Panc1 (cell line): ENCODE measurements at places on chromosomes 12 and 14. TPM values are rescaled to one million over a fixed set of nuclear protein-coding genes. Genes with fewer than 3 reads are reported as not detected.

EPS8 gene
- 32.0 TPM for total RNA-seq

FAM186B gene
- total RNA-seq = 0.13 TPM

APOLD1 gene
- total RNA-seq = 4.1 TPM

NTF3 gene
- total RNA-seq = not detected

ELK3 gene
- total RNA-seq = 25.1 TPM

C14orf132 gene
- 23.0 TPM for total RNA-seq

DACT1 gene
- 0.15 TPM for total RNA-seq

STAC3 gene
- total RNA-seq = 0.87 TPM

HOXC9 gene
- 37.2 TPM for total RNA-seq

CDKL1 gene
- 5.8 TPM for total RNA-seq

DDX23 gene
- 130 TPM for total RNA-seq

RD3L gene
- not detected for total RNA-seq

ANKRD13A gene
- 34.4 TPM for total RNA-seq

NAB2 gene
- total RNA-seq = 13.9 TPM

POMT2 gene
- total RNA-seq = 43.5 TPM

LRRC10 gene
- not detected for total RNA-seq

MIP gene
- total RNA-seq = not detected

SERPINA10 gene
- 0.03 TPM for total RNA-seq

MYF6 gene
- total RNA-seq = not detected

PIANP gene
- 0.13 TPM for total RNA-seq

PCED1B gene
- total RNA-seq = 0.82 TPM

TEX52 gene
- total RNA-seq = not detected

C14orf180 gene
- total RNA-seq = not detected

TRPV4 gene
- total RNA-seq = 0.44 TPM

ASB2 gene
- total RNA-seq = 0.28 TPM

HNF1A gene
- total RNA-seq = 0.26 TPM

TAS2R31 gene
- total RNA-seq = 1.3 TPM

ASPG gene
- total RNA-seq = not detected

AP1G2 gene
- 61.6 TPM for total RNA-seq

ACSM4 gene
- not detected for total RNA-seq

NID2 gene
- total RNA-seq = 0.36 TPM

HSPB8 gene
- 2.0 TPM for total RNA-seq

VPS37B gene
- 76.7 TPM for total RNA-seq

FIGNL2 gene
- total RNA-seq = 0.23 TPM

CRADD gene
- 7.0 TPM for total RNA-seq

CPSF2 gene
- total RNA-seq = 62.0 TPM

BCL11B gene
- 0.23 TPM for total RNA-seq

MUCL1 gene
- total RNA-seq = not detected

CELA1 gene
- not detected for total RNA-seq

VWF gene
- 0.31 TPM for total RNA-seq

HRK gene
- 0.44 TPM for total RNA-seq

SLC25A21 gene
- 2.1 TPM for total RNA-seq
